ENCODE measurements at places on chromosomes 11 and 22.
A peak's percentile ranks its signal among the peaks of the same experiment; 100 is the strongest.

DNA sequence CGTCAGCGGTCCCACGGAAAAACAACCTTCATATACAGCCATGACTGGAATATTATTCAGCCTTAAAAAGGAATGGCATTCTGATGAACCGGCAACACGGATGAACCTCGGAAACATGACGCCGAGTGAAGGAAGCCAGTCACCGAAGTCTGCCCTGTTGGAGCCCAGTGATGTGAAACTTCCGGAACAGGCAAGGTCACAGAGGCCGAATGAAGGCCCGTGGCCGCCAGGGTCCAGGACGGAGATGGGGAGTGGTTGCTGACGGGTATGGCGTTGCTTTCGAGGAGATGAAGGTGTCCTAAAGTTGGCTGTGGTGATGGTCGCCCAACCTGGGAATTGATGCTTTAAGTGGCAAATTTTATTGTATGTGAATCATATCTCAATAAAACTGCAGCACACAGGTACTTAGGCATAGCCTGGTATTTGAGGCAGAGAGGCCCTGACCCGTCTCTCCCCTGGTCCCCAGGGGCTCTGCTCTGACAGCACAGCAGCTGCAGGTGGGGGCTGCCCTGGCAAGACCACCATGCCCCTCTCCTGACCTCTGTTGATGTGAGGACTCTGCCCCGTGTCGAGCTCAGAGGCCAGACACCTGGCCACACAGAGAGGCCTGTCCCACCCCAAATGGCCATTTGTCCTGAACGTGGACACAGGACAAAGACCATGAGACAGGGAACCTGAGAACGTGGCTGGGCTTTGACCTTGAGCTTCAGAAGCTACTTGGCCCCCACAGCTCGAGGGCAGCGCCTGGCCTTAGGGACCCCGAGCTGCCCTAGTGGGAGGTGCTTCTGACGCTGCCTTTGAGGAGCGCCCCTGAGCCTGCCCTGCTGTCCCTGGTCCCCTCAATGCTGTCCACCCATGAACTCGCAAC lies 1090.8 kb downstream of the BRD1 start:
- DNase-seq = no peak

DNA sequence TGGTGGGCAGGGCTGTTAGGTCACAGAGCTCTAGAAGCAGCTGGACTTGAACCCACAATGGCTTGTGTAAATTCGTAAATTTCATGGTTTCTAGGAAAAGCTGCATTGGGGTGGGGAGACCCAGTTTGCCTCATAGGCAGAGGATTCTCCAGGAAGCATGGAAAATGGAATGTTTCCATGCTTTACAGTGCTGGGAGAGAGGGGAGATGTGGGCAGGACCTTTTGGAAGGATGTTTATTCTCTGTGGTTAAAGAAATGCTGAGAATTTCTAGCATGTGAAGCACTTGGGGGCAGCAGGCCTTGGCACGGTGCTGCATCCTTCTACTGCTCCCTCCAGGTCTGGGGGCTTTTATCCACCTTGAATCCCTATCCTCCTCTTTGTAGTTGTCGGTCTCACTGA lies 46.3 kb downstream of the TRAF6 start:
- DNase-seq = no peak

DNA sequence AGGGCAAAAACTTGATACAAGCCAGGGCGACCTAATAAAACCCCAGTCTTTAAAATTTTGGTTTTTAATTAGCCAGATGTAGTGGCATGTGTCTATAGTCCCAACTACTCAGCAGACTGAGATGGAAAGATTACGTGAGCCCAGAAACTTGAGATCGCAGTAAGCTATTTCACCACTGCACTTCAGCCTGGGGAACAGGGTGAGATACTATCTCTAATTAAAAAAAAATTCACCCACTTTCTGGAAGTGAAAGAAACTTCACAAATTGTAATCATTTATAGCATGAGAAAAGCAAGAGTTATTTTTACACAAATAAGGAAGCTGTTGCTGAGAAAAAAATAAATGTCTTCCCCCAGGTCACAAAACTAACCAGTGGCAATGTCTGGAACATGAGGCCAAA lies 882 bp upstream of the GLYATL2 start:
- no peak for DNase-seq

DNA sequence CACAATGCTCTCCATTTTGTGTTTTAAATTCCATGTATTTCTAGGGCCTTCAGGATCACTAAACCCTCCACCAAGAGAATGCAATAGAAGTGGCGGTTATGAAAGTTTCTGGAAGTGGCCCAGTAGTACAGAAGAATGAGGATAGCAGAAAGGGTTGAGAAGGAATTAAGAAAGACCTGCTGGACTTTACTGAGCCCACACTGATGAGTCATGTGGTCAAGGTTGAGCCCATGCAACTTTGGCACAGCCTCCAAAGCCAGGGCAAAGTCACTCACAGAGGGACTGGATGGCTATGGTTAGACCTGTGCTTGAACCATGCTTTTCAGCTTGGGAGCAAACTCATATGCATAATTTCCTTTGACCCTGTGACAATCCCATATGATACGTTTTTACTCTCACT lies 102.9 kb upstream of the PLET1 start:
- no peak for DNase-seq

GRCh38 chr11:37544491-37544890 lies 946.5 kb upstream of the RAG2 start:
- no peak for DNase-seq

DNA sequence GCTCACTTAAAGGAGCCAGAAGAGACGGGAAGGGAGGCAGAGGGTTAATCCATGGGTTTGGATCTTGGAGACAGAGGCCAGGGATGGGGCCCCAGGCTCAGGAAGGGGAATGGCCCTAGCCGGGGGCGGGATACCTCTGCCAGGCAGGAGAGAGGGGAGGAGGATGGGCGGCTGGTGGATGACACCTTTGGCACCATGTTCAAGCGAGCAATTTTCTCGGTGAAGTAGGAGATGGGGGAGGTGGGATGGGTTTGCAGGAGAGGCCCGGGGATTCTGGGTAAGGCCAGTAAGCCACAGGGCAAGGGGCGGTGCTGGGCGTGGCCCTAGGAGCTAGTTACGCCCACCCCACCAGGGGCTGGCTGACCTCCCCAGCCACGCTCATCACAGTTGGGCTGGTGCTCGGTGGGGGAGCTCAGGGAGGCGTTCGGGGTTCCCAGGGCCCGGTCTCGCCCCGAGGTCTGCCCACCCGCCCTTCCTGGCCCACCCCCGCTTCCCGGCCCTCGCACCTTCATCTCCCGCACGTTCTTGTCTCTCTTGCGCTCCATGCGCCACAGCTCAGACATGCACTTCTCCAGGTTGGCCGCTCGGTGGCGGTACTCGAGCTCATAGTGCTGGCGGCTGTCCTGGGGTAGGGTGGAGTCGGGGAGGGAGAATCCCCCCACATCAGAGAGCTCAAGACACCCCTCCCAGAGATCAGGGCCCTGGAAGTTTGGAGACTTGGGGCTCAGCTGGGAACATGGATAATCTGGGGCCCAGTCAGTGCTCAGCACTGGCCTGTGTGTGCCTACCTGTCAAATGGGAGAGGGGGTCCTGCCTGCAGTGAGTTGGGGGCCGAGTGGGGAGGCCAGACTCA lies 12.7 kb downstream of the BAIAP2L2 start:
- DNase-seq = no peak

DNA sequence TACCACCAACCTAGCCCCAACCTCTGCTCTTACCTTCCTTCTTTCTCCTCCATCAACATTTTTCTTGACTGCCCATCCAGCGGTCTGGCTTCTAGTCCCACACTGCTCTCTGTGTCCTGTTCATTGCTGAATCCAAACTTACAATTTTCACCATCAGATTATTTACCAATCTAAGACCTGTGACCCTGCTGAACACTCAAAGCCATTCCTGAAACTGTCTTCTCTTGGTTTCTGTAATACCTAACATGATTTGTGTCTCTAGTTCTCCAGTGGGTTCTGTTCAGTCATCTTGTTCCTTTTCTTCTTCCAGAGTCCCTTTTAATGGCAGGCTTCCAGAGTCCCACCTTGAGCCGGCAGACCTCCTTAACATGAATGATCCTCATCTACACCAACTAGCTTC lies 24.1 kb downstream of the RRAS2 start:
- DNase-seq = no peak

GRCh38 chr11:29934115-29934638 lies 82.7 kb downstream of the KCNA4 start:
- DNase-seq = no peak

DNA sequence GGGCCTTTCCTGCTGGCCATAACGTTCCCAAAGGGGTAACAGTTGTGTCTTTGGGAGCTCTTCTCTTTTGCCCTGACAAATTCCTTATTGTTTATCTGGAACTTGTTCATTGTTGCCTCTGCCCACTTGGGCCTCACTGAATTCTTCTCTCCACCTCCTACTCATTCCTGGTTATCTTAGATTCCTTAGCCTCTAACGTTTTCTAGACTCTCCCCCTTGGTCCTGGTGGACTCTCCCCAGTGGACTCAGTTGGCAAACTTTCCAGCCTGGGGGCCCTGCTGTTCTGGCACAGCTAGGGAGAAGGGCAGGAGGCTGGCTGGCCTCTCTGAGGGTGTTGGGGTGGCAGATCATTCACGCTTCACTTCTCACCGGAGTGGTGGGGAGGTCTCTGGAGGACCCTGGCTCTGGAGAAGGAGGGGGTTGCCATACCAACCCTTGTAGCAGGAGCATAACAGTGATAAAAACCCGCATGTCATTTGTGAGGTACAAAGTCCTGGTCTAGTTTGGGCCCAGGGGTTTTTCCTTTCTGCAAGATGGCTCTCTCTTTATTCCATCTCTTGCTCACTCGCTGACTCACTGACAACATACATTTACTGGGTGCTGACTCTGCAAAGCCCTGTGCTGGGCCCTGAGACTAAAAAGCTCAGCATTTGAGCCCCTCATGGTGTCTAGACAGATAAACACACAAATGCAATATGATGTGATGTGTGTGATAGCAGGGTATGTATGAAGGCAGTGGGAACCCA lies 39.7 kb downstream of the YWHAH start:
- DNase-seq = no peak

GRCh38 chr11:9507277-9507580 lies 46.4 kb downstream of the ZNF143 start:
- no peak for DNase-seq

DNA sequence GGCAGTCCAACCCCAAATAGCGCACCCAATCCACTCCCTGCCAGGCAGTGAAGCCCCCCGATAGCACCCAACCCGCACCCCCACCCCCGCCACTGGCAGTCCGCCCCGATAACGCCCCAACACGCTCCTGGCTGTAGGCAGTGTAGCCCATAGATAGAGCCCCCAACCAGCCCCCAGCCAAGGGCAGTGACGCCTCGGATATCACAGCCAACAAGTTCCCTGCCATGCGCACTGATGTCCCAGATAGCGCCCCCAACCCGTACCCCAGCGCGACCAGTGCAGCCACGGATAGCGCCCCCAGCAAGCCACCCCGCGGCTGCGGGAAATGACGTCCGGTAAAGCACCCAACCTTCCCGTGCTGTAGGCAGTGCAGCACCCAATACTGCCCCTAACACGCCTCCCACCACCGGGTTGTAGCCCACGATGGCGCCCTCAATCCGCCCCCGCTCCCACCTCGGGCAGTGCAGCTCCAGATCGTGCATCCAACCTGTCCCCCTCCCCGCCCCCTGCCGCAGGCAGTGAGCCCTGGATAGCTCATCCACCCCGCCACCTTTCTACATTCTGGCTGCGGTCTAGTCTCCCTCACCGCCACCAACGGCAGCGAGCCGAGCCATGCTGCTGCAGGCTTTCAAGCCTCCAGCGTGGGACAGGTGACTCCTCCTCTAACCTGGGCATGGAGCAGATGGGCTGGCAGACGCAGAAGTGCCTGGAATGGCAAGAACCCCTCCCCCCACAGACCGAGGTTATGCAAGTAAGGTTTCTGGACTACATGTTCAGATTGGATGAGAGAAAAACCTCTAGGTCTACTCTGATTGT lies 625 bp downstream of the RFPL2 start:
- no peak for DNase-seq

- DNase-seq = peak; percentile 41
Observed at GRCh38 chr11:11436715-11437313, 83.8 kb upstream of the CSNK2A3 start.

- DNase-seq = no peak
Observed at GRCh38 chr22:24997023-24997422, 44.5 kb downstream of the KIAA1671 start.

- peak; percentile 28 for DNase-seq
Observed at GRCh38 chr11:63536669-63537292, at the start of gene PLAAT4. PLAAT4 (plus strand) TSS chr11:63536808; CDS start chr11:63536869, 61 bp downstream.

DNA sequence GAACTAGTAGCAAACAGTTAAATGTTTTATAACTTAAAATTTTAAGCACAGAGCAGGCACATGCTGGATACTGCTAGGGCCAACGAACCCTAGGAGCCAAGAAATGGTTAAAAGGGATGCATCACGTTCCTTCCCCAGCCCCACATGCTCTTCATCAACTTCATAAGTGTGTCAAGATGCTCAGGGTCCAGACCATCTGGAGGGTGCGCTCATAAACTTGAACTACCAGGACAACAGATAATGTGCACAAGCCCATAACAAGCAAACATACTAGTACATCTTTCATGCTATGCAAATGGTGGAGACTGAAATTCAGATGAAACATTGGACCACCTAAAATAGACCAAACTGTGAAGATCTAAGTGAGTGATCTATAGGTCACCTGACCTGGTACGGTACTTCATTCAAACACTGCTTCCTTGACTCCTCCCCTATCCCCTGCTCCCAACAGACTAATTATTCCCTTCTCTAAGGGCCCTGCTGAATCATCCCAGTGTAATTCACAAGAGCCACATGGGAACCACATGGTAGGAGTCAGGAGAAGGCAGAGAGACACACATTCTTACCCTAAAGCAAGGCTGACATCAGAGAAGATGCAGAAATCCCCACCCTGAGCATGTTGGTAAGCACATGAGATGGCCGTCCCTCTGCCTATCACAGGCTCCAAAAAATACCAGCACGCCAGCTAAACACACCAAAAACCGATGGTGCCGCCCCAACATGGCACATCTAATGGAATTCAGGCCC lies 83.9 kb downstream of the ETS1 start:
- DNase-seq = no peak

- DNase-seq = no peak
Observed at GRCh38 chr11:131483877-131484276, 113.5 kb downstream of the NTM start.

DNA sequence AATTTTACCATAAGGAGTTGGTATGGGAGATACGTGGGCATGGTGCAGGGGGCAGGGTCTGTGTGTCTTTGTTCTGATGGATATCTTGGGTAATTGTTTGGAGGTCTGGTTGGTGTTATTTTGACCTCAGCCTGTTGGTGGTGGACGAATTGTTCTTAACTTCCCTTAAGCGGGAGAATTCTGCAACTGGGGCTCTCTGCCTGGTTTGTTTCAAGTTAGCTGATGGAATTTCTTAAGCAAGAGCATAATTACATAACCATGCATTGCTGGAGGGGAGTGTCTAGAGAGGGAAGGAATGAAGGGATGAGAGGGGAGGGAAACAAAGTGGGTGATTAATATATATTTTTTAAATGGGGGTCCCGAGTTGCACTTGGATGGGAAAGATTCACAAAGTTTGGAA lies 908.5 kb upstream of the RAG2 start:
- DNase-seq = no peak

DNA sequence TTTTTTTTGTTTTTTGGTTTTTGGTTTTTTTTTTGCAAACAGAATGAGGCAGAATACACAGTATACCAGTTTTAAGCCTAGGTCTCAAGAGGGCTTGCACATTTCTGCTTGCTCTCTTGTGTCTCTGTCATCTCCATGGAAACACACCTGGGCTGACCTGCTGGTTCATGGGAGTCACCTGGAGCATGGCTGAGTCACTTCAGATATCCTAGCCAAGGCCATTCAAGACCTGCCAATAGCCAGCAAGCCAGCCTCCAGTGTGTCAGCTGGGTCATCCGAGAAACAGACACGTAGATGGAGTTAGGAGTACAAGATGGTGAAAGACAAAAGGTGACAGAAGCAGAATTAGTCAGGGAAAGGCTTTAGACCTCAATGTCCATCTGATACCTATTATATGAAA lies 124.2 kb upstream of the SEZ6L start:
- no peak for DNase-seq

Data from heart left ventricle (tissue), 16 donors.